ENCODE measurements at places on chromosomes 2 and 18.
A peak's percentile ranks its signal among the peaks of the same experiment; 100 is the strongest.

GRCh38 chr2:15708865-15709820 lies 117.5 kb downstream of the DDX1 start:
- DNase-seq = peak; percentile 73

DNA sequence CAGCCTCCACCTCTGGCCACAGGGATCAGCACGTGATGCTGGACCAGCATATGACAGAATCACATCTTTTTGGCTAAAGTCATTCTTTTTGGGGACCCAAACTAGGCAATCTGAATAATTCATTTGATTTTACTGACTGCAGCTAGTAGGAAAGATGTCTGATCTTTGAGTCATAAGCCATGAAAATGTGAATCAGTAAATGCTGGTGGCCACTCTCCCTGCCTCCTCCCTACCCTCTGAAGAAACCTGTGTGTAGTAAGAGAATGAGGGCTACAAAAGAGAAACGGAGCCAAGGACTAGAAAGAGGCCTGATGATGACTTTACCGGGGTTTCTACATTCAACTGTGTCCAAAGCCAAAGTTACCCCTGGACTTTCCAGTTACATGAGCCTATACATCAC lies 10.1 kb upstream of the LRPPRC start:
- no peak for DNase-seq

DNA sequence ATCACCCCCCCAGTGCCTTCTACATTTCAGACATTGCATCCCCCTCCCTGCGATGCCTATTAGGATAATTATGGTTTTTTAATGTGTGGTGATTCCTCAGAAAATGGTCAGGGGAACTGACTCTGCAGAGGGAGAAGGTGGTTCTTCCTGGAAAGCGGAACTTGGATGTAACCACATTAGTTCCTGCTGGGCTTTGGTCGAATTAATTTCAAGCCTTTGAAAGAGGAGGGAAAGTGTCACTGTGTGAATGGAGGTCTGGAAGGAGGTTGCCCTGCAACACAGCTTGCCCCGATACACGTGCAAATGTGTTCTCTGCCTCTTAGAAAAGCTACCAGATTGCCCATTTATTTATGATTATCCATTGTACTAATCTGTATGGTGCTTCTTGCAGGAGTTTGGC lies 63.2 kb upstream of the TPO start:
- DNase-seq = peak; percentile 12

GRCh38 chr2:186918495-186918894 lies 69.5 kb upstream of the ZSWIM2 start:
- DNase-seq = no peak

- DNase-seq = no peak
Observed at GRCh38 chr2:172198908-172199307, 96.2 kb upstream of the DLX2 start.

GRCh38 chr18:14970027-14970426 lies 222.1 kb downstream of the ANKRD30B start:
- DNase-seq = no peak

GRCh38 chr2:112834396-112835037 lies 2.1 kb downstream of the IL1B start:
- DNase-seq = no peak

- no peak for DNase-seq
Observed at GRCh38 chr18:179499-179898, 21.1 kb downstream of the USP14 start.

DNA sequence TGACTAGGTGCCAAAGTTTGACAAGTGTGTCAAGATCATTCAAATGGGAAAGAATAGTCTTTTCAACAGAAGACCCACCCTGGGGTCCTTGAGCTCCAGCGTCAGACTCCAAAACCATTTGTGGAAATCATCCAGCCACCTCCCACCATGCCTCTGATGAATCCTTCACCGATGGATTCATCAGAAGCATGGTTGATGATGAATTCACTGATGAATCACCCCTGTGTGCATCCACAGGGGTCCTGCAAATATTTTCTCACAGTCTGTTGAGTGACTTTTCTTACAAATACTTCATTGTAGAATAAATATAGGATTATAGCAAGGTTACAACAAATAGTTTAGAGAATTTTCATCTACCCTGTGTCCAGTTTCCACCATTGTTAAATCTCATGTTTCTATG lies 4.3 kb downstream of the UGT1A9 start:
- DNase-seq = no peak

- DNase-seq = no peak
Observed at GRCh38 chr2:53942280-53942679, 28.5 kb downstream of the PSME4 start.

GRCh38 chr2:238182362-238182761 lies 21.1 kb downstream of the ILKAP start:
- no peak for DNase-seq

DNA sequence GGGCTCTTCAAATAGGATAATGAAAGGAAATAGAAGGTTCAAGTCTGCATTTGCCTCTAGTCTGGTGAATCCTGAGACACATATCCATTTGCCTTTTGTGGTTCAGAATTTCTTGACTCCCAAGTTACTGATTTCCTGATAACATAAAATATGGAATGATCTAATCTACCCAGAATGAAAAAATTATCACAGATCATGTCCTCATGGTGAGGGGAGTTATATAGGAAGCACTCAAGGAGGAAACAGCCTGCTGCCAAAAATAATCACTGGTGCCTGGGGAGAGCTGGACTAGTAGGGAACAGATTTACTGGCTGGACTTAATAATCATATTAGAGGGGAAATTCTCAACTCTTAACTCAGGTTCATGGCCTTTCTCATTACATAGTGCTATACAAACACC lies 95.5 kb upstream of the STK17B start:
- DNase-seq = no peak

DNA sequence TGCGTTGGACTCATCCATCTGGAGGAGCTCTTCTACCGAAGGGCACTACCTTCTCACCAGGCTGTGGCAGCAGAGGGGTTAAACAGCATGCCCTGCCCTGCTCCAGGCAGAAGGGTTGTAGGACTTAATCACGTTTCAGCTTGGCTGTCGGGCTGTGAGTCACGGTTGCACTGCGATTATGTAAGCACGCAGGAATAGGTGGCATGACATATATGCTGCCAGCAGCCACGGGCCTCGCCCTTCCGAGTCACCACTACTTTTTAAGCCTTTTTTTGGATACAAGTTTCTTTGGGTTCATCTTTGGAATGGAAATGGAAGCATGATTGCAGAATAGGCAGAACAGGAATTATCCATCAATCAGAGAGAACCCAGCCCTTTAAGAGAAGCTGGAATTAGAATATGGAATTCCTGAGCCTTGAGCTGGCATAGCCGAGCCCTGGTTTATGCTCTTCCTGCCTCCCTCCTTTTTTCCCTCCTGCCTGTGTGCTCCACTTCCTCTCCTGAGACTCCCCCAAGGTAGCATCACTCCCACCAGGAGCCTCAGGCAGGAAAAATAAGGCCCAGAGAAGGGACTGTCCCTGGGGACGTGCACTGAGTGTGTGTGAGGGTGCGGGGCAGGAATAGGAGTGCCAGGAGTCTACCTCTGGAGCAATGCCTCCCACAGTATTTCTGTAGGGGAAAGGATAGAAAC lies 86.8 kb downstream of the SEMA4F start:
- DNase-seq = no peak

GRCh38 chr2:196742685-196743084 lies 56.8 kb downstream of the GTF3C3 start:
- DNase-seq = no peak

DNA sequence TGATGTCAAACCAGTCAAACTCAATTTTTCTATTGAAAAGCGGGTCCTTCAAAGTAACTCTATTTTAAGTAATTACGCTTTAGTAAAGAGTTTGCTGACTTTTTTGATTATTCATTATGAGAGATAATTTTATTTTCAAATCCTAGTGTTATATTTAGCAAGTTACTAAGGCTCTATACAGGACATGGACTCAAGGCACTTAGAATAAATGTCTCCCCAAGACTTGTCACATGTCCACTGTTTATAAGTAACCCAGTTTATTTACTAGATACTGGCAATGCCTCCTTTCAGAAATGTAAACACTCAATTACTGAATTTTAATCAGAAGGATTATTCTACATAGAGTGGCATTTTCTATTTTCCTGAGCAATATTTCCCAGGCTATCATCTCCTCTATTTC lies 638.1 kb downstream of the ERBB4 start:
- no peak for DNase-seq

DNA sequence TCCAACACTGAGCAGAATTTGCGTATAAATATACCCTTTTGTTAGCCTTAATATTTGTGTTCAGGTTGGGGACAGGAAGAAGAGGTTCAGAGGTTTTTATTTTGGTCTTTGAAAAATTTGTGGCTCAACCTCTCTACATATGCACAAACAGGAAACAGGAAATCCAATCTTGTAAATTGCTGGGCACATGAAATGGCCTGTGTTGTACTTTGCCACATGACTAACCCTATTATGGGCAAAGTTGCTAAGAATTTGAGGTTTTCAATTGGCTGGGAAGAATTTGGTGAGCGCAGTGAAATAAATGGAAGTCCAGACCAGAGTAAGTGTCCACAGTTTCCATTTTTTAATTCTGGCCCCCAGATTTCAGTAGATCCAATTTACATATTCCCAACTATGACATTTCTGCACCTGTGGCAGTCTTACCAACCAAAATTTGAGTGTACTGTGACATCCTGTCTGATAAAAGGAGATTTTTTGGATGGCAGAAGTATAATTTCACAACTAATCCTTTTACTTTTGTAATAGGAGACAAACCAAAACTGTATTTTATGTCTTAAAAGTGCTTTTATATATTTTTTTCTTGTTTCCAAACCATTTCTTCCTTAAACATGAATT lies 63.6 kb downstream of the COX7A2L start:
- no peak for DNase-seq

- no peak for DNase-seq
Observed at GRCh38 chr2:152432206-152432653, 97.3 kb downstream of the FMNL2 start.

DNA sequence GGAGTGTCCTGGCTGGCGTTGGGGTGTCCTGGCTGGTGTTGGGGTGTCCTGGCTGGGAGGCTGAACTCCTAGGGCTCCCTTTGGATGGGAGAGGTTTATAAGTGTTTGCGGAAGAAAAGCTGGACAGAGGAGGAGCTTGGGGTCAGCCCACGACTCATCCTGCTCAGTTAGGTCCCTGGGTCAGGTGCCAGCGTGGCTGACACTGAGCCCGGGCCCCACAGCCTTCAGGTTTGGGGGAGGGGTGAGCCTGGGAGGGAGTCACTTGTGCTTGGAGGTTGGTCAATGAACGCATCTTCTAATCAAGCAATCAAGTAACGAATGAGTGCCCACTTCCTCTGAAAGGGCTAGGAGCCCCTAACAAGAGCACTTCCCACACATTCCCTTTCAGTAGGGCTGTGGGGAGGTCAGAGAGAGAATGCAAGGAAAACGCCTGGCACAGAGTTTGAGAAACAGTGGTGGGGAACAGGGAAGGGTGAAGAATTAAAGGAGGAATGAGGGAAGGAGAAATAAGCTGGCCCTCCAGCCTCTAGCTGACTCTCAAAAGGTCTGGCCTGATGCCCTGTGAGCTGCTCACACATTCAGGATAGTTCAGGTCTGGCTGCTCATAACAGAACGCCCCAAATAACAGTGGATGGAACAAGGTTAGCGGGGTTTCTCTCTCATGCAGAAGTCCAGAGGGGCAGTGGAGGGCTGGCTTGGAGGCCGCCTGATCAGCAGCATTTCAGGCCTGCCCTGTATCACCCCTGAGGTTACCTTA lies 670 bp downstream of the KCNIP3 start:
- no peak for DNase-seq

- DNase-seq = no peak
Observed at GRCh38 chr2:195508139-195508455, 148.9 kb upstream of the SLC39A10 start.

DNA sequence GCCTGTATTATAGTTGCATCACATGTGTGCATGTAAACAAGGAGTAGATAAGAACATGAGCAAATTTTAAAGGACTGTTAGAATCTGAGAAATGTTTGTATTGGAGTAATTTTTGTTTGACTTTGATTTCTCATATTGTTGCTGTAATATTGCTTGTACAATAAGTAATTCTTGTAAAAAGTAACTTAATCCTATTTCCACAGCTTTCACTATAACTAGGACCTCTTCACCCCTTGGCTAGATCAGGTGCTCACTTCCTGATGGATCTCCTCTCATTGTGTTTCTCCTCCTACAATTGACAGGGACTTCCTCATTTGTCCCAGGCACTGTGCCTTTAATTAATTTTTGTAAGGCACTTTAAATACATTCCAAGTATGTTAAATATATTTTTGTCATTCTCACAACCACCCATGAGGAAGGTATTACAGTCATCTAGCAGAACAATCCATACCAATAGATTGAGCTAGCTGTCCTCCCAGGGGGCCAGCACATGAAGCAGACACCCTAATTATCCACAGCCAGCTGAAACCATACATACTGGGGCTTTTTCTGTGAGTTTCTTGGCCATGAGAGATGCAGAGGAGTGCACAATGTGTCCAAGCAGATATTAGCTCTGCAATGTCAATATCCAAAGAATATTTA lies 359.5 kb upstream of the ACVR2A start:
- no peak for DNase-seq

- DNase-seq = no peak
Observed at GRCh38 chr18:61677435-61677970, 215.3 kb downstream of the RNF152 start.

DNA sequence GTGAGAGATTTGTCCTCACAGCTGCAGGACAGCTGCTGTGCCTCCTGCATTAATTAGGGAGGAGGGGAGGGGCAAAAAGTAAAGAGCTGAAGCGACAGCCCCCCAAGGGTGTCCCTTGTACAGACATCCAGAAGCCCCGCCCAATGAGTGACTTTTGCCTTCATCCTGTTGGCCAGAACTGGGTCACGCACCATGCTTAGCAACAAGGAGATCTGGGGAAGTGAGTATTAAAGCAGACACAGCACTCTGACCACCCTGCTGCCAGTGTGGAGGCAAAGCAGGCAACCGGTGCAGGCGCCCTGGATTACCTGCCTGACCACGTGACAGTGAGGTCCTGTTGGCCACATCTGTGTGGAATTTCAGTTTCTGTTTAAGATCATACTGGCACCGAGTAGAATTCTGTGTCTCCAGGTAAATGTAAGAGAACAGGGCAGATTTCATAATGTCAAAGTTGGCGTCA lies 21.5 kb upstream of the BIN1 start:
- no peak for DNase-seq

- DNase-seq = no peak
Observed at GRCh38 chr2:64326578-64327050, 127.3 kb upstream of the LGALSL start.

GRCh38 chr2:7191932-7192331 lies 274.7 kb downstream of the RNF144A start:
- no peak for DNase-seq

Measured in brain (organoid and tissue), 16 donors.